Stimulated activated effector memory CD8-positive, alpha-beta T cell treated with anti-CD3 and anti-CD28 coated beads, Interleukin-12 subunit alpha, Interleukin-12 subunit beta, amount 100 ng/mL, for 72 hours (primary cell): ENCODE measurements at places on chromosomes 3 and 15.
A peak's percentile ranks its signal among the peaks of the same experiment; 100 is the strongest.

- DNase-seq: no peak
These were observed 27.7 kb downstream of the SRP14 start for GRCh38 chr15:40011303-40011702.

DNA sequence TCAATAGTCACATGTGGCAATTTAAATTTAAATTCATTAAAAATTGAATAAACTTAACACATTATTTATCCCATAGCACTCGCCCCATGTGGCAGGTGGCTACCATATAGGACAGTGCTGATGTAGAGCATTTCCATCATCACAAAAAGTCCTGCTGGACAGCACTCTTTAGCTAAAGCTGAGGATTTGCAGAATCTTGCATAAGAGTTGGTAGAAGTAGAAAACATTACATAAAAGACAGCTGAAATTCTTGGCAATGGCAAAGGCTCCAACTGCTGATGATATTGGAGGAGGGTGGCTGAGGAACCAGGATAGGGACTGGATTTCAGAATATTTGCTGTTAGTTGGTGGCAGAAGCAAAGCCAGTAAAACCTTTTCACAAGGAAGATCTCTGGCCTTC is 230.7 kb upstream of the SATB1 start:
- DNase-seq: peak; percentile 45

GRCh38 chr3:195511136-195511535 is 32.0 kb downstream of the PPP1R2 start:
- DNase-seq: no peak

GRCh38 chr3:77514766-77515165 is 474.9 kb downstream of the ROBO2 start:
- no peak for DNase-seq

DNA sequence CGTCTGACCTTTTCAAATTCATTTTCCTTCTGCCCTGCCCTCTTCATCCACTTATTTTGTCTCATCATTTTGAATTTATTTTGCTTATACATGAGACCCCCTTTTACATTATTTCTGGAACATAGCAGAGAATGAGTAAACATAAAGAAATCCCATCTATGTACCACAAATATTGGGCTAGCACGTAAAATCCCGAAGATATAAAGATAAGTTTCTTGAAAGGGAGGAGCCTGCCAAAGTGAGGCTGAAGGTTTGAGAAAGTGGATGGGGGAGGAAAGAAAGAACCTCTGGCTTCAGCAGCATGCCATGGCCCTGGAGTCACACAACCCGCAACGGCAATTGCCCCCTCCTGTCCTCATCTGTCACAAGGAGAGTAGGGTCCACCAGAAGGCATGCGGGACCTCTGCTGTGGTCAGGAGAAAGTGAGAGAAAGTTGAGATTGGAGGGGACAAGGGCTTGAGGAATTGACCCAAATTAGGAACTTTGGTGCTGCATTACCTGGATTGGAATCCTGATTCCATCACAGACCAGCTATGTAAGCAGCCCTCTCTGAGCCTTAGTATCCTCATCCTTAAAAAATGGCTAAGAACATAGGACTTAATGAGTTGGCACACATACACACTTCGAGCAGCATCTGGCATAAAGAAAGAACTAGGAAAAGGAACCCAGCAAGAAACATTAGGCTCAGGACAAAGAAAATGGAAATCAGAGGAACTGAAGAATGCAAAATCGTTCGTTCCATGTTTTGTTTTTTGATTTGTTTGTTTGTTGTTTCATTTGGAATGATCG is 53.7 kb upstream of the GYG1 start:
- DNase-seq: no peak

DNA sequence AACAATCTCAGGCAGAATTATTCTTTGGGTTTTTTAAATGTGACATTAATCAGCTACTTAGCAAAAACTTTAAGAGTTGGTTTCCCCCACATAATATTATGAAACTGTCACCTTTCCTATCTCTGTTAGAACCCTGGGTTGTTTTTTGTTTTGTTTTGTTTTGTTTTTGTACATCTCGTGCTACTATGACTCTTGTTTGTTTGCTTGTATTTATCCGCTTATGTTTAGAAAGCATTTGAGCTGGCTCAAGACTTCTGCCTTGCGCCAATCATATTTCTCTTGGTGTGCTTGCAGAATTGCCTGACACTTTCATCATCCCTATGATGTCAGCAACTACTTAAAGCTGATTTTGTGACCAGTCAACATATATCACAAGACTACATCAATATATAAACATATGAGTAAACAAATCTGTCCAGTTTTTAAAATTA is 116.9 kb downstream of the DCLK3 start:
- DNase-seq: no peak

DNA sequence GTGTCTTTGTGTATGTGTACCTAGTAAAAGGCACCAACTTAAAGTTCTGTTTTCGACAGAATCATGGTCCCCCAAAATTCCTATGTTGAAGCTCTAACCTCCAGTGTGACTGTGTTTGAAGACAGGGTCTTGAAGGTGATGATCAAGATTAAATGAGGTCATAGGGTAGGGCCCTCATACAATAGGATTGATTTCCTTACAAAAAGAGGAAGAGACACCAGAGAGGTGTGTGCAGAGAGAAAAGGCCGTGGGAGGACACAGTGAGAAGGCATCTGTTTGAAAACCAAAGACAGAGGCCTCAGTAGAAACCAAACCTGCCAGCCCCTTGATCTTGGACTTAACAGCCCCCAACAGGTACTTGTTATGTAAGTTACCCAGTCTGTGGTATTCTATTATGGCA is 52.0 kb upstream of the CORO2B start:
- DNase-seq: no peak

DNA sequence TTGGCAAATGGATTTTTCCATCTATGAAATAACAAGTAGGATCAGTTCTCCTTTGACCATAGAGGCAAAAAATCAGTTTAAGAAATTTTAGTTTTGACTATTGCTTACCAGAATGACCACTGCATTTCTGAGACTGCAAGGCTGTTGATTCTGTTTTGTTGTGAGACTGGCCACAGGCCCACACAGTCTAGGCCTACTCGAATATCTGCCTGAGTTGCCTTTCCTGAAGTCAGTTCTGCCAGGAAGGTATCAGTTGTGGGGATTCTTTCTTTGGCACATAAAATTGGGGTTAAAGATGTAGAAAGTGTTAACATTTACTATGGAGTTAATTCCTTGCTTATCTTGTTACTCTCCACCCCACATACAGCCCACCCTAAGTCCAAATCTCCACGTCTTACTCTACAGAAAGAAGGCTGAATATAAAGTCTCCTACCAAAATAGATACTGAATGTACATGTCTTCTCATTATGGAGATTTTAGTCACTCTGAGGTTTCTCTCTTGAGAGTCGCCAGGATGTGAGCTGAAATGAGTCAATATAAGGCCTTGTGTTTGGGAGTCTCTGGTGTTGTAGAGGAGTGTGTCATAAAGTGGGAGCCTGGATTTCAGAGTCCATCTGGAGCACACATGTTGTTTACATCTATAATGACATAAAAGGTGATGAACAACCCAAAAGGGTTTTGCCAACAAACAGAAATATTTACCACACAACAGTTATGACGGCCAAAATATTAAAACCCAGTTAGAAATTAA is 45.0 kb upstream of the WWTR1 start:
- DNase-seq: no peak

GRCh38 chr15:27864086-27864485 is 235.0 kb downstream of the OCA2 start:
- no peak for DNase-seq

DNA sequence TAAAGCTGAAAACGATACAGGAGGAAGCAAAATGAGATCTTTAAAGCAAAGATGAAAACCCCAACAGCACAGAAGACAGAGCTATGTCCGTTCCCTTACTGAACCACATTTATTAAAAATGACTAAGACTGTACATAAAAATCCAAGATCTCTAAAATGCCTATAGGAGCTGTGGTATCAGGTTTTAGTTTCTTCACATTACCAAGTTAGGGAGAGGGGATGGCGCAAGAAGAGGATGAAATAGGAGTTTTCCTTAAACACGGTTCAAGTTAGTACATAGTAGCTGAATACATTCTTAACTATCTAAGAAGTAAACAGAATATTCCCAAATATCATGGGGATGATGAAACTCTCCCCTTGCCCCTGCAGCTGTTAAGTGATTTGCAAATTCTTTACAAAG is 6.3 kb downstream of the EOMES start:
- no peak for DNase-seq

GRCh38 chr15:92033314-92033713 is 179.8 kb downstream of the SLCO3A1 start:
- no peak for DNase-seq

GRCh38 chr3:72152551-72153476 is 367.9 kb upstream of the PROK2 start:
- no peak for DNase-seq

DNA sequence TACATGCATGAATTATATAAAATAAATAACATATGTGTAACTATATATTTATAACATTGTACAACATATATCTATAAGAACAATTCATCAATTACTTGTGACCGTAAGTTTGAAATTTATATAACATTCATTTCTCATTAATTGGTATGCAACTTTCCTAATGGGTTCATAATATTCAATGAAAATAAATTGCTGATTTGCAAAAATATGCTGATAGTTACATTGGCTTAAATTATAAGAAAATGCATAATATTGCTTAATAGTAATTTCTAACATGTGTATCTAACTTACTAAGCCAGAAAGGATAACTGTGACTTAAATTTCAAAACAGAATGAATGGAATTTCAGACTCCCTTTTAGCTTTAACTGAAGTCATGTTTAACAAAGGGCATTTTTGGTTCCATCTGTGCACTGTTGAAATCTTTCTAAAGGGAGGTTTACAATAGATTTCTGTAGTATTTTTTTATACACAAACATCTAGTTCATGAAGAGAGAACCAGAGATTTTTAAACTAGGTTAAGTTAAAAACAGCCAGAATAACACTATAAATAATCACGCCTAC is 310.9 kb downstream of the TBC1D5 start:
- DNase-seq: no peak

DNA sequence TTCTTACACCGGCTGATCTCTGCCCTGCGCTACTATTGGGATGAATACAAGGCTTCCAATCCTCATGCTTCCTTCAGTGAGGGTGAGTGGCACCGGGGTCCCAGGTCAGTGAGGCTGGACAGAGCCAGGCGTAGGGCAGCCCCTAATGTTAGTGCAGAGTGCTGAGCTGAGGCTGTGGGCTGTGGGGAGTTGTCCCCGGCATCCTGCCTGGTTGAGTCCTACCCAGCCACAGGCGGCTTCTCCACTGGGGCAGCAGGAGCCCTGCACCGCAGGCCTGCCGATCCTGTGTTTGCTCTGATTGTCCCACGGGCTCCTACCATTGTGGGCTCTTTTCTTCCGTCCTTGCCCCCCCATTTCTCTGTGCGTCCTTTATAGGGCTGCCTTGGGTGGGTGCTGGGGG is 13.3 kb downstream of the RNF123 start:
- DNase-seq: no peak

DNA sequence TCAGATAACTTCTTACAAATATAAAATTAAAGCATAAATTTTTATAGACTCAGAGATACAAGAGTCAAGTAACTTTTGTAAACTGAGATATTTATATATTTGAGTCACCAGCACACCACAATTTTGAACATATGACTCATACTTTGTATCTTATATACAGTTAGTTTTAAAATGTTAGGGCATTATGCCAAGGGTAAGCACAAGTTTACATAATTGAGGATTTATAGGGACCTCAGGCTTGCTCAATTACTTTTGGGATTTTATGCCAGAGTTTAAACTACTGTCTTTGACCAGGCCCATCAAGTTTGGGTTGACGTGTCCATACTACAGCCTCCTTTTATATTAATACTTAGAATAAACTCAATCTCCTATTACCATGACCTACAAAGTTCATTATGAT is 7.4 kb upstream of the FGF7 start:
- no peak for DNase-seq

DNA sequence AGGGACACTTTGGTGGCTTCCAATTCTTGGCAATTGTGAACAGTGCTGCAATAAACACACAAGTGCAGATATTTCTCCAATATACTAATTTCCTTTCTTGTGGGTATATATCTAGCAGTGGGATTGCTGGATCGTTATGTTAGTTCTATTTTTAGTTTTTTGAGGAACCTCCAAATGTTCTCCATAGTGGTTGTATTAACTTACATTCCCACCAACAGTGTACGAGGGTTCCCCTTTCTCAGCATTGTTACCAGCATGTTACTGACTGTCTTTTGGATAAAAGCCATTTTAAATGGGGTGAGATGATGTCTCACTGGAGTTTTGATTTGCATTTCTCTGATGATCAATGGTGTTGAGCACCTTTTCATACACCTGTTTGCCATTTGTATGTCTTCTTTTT is 92.8 kb downstream of the DAPK2 start:
- DNase-seq: no peak

- no peak for DNase-seq
These were observed 29.7 kb downstream of the HACD3 start for GRCh38 chr15:65559941-65560340.

DNA sequence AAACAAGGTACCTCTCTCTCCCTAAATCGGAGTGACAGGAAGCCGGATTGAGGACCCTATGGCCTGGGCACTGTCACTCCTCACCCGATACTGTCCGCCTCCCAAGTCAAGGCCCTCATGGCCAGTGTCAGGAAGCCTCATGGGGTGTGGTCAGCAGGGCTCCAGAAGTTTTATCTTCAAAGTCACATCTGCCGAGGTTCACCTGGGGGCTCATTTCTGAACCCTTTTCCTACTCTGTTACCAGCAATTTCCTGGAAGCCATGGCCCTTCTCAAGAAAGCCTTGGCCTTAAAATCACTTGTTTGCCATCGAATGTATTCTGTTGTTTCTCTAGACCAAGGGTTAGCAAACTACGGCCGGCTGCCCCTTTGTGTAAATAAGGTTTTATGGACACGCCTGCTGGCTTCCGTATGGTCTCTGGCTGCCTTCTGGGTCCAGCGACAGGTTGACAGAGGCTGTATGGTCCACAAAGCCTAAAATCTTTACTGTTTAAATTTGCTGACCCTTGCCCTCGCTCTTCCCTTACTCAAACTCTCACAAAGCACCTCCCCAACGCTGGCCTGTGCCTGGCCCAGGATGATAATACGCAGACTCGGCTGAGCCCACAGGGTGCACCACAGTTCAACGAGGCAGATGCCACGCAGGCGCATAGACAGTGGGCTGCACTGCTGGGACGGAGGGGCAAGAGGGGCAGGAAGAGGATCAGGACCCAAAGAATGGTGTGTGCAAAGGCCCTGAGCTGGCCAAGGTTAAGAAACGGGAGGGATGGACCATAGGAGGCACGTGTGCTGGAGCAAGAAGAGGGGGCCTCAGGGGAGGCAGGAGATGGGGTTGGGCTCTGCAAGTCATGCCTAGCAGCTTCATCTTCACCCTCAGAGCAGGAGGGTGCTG is 24.7 kb upstream of the DUSP7 start:
- DNase-seq: no peak

DNA sequence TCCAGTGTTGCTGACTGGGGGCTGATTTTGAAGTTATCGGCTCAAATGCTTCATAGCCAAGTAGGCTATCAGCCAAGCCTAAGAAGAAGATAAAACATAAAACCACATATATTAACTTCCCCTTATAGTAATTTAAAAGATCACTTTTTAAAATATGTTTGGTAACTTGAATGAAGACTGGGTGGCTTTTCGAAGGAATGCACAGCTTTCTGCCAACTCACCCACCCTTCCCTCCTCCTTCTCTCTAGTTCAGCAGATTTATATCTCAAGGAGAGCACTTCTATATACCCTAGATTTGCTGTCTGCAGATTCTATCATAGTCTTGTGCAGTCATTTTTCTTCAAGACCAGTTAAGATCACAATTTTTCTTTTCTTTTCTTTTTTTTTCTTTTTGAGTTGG is 189.4 kb upstream of the CHRM5 start:
- no peak for DNase-seq
